ENCODE measurements at places on chromosomes 3 and 15. TPM values are rescaled to one million over a fixed set of nuclear protein-coding genes. Genes with fewer than 3 reads are reported as not detected.

TMEM207 gene
- not detected for total RNA-seq

ADCY5 gene
- 0.14 TPM for total RNA-seq

NCK1 gene
- total RNA-seq = 27.6 TPM

PRR20G gene
- total RNA-seq = not detected

TMEM41A gene
- 21.0 TPM for total RNA-seq

SEMA3F gene
- 121 TPM for total RNA-seq

MAP2K1 gene
- 75.4 TPM for total RNA-seq

Measured in foreskin keratinocyte (primary cell).